ENCODE measurements at places on chromosomes 4 and X.

GRCh38 chrX:115898382-115899001 is 272.1 kb upstream of the AGTR2 start:
- DNase-seq = no peak

DNA sequence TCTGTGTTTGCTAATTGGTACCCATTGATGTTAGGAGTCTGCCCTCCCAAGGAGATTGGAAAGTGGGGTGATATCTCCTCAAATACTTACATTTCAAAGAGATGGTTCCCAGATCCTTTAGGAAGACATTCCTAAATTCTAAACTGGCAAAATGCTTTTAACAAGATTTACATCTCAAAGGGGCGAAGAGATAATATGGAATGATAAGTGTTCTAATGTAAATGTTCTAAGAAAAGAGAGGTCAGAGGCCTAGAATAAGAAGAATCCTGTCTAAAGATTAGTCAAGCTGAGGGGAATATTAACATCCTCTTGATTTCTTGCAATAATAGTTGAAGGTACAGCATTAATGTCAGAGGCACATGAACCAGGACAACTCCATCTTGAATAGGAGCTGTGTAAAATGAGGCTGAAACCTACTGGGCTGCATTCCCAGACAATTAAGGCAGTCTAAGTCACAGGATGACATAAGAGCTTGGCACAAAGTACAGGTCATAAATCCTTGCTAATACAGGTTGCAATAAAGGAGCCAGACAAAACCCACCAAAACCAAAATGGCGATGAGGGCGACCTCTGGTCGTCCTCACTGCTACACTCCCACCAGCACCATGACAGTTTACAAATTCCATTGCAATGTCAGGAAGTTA is 2248.1 kb downstream of the ARAP2 start:
- DNase-seq = no peak

DNA sequence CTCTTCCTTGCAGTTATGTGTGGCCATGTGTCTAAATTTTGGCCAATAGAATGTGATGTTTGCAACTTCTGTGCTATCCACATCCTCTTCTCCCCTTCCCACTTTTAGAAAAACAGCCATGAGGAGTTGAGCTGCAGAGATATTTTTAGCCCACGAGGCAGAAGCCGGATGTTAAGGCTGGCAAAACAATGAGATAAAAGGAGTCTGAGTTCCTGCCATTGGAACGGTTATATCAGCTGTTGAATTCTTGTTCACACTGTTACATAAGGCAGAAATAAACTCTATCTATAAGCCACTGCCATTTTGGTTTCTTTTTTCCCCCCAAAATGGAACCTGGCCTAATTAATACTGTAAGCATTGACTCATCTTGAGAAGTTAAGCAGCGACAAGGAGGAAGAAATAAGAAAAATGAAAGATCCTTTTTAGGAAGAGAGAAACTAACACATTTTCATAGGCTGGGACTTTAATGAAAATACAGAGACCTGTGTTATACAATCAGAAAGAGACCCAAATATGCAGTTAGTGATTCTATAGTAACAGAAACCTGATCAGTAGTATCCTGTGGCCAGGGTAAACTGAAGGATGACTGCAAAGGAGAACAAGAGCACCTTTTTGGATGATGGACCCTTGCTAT is 200.5 kb downstream of the INPP4B start:
- DNase-seq = no peak

DNA sequence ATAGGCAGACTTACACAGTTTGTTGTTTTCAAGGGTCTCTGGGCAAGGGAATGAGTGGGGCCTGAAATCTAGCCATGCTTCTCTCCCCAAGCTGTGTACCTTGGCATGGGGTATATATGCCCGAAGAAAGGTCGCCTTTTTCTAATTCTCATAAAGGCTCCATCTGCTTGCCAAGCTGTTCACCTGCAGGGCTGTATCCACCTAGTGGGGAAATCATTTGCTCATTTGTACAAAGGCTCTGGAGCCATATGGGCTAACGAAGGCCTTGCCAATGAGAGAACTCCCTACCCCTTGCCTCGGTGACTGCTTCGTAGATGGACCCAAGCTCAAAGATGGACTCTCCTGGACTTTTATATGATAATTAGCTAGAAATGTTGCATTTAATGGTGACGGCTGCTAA is 1097.0 kb downstream of the PDHA2 start:
- no peak for DNase-seq

GRCh38 chr4:102842367-102842766 is 15.0 kb upstream of the UBE2D3 start:
- DNase-seq = no peak

DNA sequence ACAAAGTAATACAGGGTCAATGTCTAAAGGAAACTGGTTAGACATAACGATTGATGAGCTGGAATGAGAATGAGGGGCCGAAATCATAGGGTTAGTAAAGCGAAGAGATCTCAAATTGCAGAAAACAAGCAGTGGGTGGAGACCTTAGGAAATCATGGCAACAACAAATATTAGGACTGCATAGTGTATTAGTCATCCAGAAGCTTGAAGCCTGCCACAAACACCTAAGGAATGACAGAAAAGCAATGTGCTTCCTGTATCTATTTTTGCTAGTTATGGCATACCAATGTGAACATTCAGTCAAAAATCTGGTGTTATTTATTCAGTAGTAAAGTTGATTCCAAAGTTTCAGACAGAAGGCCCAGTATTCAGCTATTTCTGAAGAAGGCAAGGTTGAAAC is 410.9 kb upstream of the CT83 start:
- DNase-seq = no peak

DNA sequence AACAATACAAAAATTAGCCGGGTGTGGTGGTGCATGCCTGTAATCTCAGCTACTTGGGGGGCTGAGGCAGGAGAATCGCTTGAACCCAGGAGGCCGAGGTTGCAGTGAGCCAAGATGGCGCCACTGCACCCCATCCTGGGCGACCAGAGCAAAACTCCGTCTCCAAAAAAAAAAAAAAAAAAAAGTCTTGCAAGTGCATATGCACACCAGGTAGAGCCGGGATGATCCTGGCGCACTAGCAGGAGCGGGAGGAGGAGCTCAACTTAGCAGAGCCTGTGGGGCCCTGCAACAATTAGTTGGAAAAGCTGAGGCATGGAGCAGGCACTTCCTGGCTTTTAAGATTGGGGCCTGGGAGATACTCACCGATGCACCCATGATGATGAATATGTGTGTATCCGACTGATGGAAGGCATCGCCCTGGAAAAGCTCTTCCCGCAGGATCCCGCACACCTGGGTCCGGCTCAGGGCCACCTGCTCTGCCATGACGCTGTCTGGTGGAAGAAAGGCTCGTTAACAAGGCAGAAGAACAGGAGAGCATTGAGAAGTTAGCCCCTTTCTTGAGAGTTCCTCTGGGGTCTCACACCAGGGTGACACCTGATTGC is 872 bp downstream of the G6PD start:
- no peak for DNase-seq

DNA sequence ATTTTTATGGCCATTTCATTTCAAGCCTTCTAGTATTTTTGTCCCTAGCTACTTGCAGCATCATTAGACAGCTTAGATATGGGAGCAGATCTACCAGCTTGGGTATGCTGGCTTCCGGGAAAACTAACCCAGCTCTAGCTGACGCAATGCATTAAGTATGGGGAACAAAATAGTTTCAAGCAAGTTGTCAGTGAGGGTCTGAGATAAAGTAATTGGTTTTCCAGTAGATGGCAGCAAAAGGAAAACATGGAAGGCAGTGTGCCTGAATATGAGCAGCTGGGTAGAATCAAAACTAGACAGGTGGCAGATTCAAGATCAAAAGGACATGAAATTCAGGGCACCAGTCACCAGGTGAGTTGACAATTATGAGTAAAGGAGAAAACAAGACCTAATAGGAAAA is 340.9 kb upstream of the CTSO start:
- no peak for DNase-seq

DNA sequence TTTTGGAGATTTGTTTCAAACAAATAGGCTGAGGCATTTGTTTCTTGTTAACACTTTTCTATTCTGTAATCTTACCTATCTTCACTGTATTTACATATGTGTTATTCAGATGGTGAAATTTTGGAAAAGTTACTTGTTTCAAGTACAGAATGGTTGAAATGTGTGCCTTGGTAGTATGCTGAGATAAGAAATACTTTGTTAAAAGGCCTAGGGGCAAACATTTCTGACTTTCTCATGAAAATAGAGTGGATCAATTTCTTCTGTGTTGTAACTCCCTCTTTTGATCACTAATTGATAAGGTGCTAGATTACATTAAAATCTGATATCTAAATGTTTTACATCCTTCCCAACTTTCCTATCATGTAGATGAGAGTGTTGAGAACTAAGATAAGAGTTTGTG is 18.1 kb downstream of the USO1 start:
- no peak for DNase-seq

DNA sequence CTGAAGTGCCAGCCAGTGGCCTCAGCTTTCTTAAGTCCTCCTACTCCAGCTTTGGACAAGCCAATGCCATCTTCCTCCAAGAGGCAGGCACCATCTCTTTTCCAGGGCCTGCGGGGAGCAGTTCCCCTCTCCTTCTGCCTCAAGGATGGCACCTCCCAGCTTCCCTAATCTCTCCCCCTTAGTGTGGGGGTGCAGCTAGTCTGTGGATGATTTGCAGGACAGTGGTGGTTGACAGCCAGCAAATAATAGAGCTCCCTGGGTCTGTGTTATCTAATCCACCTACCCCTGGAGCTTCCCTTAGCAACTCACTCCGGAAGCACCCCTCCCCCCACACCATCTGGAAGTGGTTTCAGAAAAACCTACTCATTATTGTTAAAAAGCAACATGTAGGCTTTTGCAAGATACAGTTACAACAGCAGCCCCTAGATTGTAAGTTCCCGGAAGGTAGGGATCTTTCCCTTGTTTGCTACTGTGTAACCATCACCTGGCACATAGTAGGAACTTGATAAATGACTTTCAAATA is 247.1 kb downstream of the BCOR start:
- no peak for DNase-seq

GRCh38 chr4:148238086-148238485 is 204.1 kb downstream of the NR3C2 start:
- no peak for DNase-seq

GRCh38 chr4:53191997-53192396 is 173.9 kb downstream of the SCFD2 start:
- DNase-seq = no peak

DNA sequence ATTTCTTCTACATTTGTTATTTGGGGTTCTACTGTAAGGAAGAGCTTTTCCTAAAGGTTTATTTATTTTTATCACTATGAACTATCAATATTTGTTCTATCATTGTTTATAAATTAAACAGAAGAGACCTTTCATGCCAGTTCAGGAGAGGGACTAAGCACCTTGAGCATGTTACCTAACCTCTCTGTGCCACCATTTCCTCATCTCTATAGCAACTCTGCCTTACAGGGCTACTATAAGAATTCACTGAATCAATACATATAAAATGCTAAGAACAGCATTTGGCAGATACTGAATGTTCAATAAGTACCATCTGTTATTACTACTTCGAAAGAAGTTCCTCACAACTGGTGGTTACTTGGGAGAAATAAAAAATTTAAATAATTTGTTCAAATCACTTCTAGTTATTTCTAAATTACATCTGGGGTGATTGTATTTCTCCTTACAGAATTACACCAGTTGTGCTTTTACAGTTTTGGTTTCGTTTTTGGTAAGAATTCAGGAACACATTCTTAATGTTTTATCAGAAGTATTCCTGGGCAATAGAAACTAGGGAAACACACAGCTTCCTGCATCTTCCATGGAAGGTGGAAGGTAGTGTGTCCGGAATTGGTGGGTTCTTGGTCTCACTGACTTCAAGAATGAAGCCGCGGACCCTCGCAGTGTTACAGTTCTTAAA is 32.9 kb downstream of the EREG start:
- no peak for DNase-seq

GRCh38 chr4:1300466-1301455 is 11.1 kb downstream of the MAEA start:
- no peak for DNase-seq

DNA sequence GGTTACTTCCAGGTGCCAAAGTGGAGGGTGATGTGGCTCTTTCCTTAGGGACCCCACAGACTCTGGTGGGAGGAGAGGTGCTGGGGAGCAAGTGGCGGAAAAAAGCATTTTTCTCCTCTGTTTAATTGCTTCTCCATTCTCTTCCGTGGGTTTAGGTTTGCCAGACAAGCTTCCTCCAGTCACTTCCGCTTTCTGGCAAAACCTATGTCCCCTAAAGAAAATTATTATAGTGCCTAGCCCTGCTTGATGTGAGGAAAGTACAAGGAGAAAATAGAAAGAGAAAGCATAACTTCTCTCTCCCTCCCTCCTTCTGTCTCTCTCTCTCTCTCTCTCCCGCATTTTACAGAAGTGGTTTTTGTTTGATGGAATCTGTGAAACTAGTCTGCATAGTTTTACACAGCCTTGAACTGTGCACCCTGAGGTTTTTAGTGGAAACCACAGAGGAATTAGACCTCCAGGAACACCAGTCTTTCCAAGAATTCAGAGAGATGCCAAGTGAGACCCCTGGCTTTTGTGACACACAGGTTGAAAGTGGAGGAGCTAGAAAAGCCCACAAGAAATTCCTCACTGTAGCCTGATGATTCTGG is 231.1 kb upstream of the ANXA3 start:
- DNase-seq = no peak

GRCh38 chrX:54909941-54910340 is 10.7 kb upstream of the TRO start:
- no peak for DNase-seq

- DNase-seq = no peak
Observed at GRCh38 chr4:119057417-119057816, 78.2 kb upstream of the MYOZ2 start.

- DNase-seq = no peak
Observed at GRCh38 chrX:124860736-124861135, 458.9 kb upstream of the TEX13C start.

Measured in stimulated activated CD8-positive, alpha-beta memory T cell treated with anti-CD3 and anti-CD28 coated beads, Interleukin-7, amount 100 ng/mL, for 1 hour (primary cell).